ENCODE measurements at places on chromosomes 3 and 15.
A peak's percentile ranks its signal among the peaks of the same experiment; 100 is the strongest.

- peak; percentile 96 for DNase-seq
These were observed 22.2 kb downstream of the UACA start for GRCh38 chr15:70741107-70741531.

- no peak for DNase-seq
These were observed 6.7 kb upstream of the PSTPIP1 start for GRCh38 chr15:76987896-76988860.

DNA sequence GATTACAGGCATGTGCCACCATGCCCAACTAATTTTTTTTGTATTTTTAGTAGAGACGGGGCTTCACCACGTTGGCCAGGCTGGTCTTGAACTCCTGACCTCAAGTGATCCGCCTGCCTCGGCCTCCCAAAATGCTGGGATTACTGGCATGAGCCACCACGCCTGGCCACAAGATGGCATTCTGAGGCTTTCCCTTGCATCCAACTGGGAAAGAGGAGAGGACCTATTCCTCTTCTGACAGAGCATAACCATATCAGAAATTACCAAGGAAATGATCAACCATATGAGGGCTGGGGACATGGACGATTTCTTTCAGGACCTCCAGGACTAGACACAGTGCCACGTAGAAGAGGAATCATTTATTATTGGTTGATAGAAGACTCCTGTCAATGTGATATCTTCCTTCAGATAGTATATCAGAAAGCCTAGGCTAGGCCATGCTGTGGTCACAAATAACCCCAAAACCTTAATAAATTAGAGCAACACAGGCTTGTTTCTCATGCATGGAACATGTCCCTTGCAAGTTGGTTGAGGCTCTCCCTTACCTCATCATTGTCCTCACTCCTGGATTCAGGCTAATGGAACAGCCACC lies 372.3 kb upstream of the IL12A start:
- DNase-seq, result peak; percentile 66

DNA sequence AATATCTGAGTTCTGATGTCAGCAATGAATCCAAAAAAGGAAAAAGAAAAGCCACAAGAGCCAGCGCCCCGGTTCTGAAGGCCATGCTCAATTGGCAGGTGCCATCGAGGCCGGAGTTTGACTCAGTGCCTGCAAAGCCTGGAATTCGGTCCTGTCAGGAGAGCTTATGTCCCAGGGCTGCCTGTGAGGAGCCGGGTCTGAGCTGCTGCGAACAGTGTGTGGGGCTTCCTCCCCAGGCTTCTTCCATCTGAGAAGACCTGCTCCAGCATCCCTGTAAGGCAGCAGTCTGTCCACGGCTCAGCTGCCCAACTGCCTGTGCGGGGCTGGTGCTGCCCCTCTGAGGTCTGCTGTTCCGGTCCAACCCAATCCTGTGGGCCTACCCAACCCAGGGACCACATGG lies 46.1 kb downstream of the ROPN1B start:
- DNase-seq, result no peak

- DNase-seq, result peak; percentile 15
These were observed 49.1 kb downstream of the CCK start for GRCh38 chr3:42216931-42217333.

GRCh38 chr3:138774529-138775253 lies 60.0 kb downstream of the PIK3CB start:
- peak; percentile 98 for DNase-seq

GRCh38 chr3:40258555-40258954 lies 51.0 kb upstream of the EIF1B start:
- peak; percentile 14 for DNase-seq

GRCh38 chr15:39153058-39153714 lies 427.7 kb upstream of the THBS1 start:
- no peak for DNase-seq

- DNase-seq, result no peak
These were observed 157.2 kb downstream of the TIGIT start for GRCh38 chr3:114451051-114451451.
